ENCODE measurements at places on chromosomes 2 and 18. TPM values are rescaled to one million over a fixed set of nuclear protein-coding genes. Genes with fewer than 3 reads are reported as not detected.

GRCh38 chr2:170313992-170314348 lies 136.0 kb downstream of the MYO3B start:
- no peak for DNase-seq

DNA sequence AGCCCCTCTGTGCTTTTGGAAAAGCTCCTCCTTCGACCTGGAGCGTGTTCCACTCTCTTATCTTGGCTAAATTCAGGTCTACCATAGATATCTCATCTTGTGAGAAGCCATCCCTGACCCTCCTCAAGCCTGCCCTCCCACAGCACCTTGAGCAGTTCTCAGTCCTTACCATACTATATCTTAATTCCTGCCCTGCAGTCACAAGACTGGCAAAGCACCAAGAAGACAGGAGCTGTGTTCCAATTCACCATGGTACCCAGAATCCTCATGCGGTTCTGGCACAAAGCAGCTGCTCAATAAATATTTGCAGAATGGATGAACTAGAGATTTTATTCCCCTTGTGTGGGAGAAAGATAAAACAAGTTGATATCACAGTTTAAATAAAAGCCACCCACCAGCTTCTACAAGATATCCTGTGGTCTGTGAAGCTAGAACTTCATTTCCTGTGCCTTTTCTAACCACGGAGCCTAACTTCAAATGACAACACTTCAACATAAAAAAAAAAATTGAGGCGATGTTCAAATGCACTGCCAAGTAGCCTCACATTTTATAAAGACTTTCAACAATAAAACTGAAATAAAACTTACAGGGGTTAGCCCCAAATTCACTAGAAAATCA lies 19.5 kb downstream of the MARCHF4 start:
- DNase-seq: no peak

MDH1B gene
- 0.86 TPM for total RNA-seq

- DNase-seq: no peak
These were observed 37.5 kb downstream of the NR4A2 start for GRCh38 chr2:156294945-156295580.

DNA sequence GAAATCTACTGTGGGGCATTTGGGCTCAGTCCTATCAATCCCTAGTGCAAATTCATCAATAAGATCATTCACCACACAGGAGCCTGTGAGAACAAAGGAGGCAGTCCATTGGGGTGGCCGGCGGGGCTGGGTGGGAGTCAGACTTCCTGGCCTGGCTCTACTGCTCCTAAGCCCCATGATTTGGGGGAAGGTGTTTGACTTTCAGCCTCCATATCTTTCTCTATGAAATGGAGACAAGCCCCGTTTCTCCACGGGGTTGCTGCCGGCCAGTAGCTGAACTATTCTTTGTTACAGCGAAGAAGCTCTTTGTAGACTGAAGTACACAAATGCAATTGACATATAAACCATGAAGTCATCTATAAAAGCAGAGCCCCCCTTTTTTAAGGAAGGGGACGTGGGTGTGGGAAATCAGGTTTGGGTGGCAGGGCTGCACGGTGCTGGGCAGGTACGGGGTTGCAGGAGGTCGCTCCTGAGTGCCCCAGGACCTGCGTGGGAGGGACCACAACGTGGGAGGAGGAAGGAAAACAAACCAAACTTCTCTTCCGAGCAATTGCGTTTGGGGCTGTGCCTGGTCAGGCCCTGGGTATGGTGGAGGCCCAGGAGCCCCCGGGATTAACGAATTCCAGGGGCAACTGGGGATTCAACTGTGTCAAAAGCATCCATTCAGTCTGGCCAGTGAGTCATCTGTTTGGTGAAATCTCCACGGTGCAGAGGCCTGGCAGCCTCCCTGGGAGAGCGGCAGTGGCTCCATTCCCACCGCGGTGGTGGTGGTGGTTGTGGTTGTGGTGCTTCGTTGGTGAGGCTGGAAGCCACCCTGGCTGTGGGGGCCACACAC lies 18.2 kb downstream of the FBLN7 start:
- peak; percentile 39 for DNase-seq

GRCh38 chr2:101754618-101755017 lies 57.1 kb downstream of the MAP4K4 start:
- no peak for DNase-seq

GALNT13 gene
- 4.8 TPM for total RNA-seq

DNA sequence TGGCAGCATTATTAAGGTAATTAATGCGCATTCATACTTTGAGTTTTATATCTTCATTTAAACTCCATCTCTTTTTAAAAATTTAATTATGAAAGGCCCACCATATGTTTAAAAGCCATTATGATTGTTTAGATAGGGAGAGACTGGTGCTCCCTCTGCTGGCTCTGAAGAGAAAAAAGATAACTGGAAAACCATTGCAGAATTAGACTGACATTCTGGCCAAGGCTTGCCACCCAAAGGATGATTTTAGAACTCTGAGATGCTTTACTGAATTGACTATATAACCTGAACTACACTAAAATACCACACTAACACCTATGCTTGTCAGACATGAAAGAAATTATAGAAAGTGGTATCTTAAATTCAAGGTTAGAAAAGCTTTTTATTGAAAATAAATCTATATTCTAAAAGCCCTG lies 127.6 kb upstream of the SPOPL start:
- peak; percentile 58 for DNase-seq

CNDP1 gene
- not detected for total RNA-seq

MAP3K19 gene
- not detected for total RNA-seq

- DNase-seq: no peak
These were observed 21.2 kb upstream of the ALPI start for GRCh38 chr2:232434563-232435374.

- no peak for DNase-seq
These were observed 158.3 kb upstream of the NDUFV2 start for GRCh38 chr18:8943900-8944870.
